ENCODE measurements at places on chromosomes 7 and 10. TPM values are rescaled to one million over a fixed set of nuclear protein-coding genes. Genes with fewer than 3 reads are reported as not detected.

ACSM6 gene
- total RNA-seq: not detected

HOXA6 gene
- 3.3 TPM for total RNA-seq

TDRD1 gene
- not detected for total RNA-seq

FZD8 gene
- total RNA-seq: 1.8 TPM

TMEM130 gene
- total RNA-seq: 0.41 TPM

Measured in Panc1 (cell line).